Hematopoietic multipotent progenitor cell treated with erythropoietin and hydrocortisone succinate and interleukin-3 and kit ligand, for 17 days (in vitro differentiated cells): ENCODE measurements at places on chromosomes 3 and 15.

DNA sequence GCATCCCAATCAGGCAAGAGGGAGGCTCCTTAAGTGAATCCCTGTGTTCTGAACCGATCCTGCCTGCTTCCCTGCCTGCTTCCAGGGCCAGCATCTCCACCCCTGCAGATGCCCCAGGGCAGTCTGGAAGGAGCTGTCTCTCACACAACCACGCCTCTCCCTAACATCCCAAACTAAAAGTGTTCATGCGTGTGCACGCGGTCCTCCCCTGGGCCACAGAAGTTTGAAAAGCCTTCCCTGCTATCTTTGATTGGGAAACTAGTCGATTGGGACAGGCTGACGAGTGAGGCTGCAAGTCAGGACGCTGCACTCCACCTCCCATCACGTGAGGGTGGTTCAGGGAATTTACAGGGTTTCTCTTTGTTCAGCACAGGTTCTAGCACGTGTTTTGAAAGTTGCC, 340.9 kb upstream of the ICE2 start:
- no peak for DNase-seq

- no peak for DNase-seq
Observed at GRCh38 chr15:89799011-89799911, 15.4 kb downstream of the ANPEP start.

- DNase-seq = peak; percentile 43
Observed at GRCh38 chr3:12716605-12717151, 42.4 kb downstream of the TMEM40 start.

- no peak for DNase-seq
Observed at GRCh38 chr3:16467393-16467792, 46.1 kb downstream of the RFTN1 start.

- DNase-seq = peak; percentile 46
Observed at GRCh38 chr15:61835496-61836106, 224.6 kb downstream of the VPS13C start.

- DNase-seq = no peak
Observed at GRCh38 chr3:55718521-55718921, 231.4 kb upstream of the WNT5A start.

GRCh38 chr3:50592568-50592967, 19.0 kb downstream of the CISH start:
- peak; percentile 42 for DNase-seq

DNA sequence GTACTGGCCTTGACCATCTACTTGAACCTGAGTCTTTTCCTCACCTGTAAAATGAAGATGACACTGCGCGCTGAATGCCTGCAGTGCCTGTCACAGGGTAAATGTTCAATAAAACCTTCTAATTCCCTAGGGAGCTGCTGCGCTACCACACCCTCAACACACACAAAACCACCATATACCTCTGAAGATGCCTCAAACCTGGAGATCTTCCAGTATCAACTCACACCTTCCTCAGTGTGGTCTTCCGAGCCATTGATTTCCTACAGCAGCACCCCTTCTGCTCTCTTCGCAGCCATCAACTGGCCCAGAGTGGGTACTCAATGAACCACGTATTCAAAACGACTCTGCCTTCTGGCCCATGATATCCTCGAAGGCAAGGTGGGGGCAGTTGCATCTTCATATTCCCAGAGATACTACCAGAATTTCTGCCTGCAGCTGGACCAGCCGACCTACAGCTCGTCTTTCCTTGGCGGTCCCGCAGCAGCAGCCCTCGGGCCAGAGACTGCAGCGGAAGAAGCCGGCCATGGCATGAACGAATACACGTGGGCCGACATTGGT, 695 bp downstream of the RPL32 start:
- DNase-seq = no peak

DNA sequence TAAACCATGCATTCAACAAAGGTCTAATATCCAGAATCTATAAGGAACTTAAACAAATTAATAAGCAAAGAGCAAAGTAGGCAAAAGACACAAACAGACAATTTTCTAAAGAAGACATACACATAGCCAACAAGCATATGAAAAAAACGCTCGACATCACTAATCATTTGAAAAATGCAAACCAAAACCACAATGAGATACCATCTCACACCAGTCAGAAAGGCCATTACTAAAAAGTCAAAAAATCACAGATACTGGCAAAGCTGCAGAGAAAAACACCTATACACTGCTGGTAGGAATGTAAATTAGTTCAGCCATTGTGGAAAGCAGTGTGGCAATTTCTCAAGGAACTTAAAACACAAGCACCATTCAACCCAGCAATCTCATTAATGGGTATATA, 53.8 kb downstream of the FSIP1 start:
- no peak for DNase-seq

DNA sequence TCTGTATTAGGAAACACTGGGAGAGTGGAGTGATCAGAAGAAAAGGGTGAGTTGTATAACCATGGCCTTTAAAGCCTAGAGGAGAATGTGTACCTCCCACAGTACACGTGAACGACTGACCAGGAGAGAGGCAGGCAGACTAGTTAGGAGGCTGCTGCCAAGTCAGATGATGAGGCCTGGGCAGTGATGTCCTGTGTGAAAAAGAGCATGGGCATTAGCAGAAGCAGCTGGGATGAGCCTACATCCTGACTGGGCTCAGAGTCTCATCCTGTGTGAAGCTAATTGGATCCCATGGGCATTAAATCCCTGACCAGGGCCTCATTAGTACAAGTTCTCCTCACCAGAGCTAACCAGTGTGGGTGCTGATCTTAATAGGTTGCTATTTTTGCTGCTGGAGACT, 89.1 kb upstream of the SLC2A2 start:
- no peak for DNase-seq

DNA sequence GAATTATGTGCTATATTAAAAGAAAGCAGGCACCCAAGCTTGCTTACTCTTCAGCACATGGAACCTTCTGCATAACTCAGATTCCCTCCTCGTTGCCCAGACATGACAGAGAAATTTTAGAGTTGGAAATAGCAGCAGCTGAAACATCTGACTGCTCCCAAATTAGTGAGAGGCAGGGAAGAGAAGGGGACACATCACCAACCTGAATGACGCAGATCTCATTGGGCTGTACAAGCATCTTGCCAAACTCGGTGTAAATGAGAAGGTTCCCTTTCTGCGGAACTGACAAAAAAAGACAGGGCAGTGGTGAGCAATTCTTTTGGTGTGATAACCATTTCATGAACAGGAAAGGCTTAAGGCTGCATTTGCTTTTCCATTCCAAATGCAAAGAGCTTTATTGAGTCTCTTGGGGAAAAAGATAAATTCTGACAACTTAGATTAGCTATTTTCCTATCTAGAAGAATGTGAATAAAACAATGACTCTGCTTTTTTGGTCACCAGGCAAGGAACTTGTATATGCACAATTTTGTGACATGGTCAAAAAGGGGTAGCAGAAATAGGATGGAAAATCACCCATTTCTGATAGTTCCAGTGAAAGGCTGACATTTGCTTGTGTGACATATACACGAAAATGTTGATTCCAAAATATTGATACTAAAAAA, 35.1 kb downstream of the HGD start:
- no peak for DNase-seq

DNA sequence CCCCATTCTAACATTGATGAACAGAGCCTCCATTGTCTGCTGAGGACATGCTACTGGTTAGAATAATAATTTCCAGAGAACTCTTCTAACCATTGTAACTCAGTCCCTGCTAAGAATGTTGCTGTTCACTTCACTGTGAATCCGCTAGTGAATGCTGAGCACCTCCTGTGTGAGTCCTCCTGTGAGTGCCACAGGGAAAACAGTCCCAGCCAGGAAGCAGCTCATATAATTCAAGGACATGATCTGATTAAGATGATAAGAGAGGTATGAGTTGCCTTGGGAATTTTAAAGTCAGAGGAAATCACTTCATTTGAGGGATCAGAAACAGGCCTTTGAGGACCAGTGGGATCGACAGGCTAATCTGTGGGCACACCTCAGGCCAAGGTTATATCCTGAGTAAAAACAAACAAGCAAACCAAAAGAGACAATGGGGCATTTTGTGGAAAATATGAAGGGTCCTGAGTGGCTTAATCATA, 33.9 kb upstream of the GPR160 start:
- DNase-seq = no peak

GRCh38 chr15:67038736-67039135, 26.7 kb upstream of the SMAD3 start:
- DNase-seq = no peak

GRCh38 chr3:38040401-38040800, 1.4 kb downstream of the DLEC1 start:
- no peak for DNase-seq

- no peak for DNase-seq
Observed at GRCh38 chr3:73710340-73710739, 85.6 kb upstream of the PDZRN3 start.

GRCh38 chr15:35330916-35331315, 215.0 kb downstream of the DPH6 start:
- no peak for DNase-seq

DNA sequence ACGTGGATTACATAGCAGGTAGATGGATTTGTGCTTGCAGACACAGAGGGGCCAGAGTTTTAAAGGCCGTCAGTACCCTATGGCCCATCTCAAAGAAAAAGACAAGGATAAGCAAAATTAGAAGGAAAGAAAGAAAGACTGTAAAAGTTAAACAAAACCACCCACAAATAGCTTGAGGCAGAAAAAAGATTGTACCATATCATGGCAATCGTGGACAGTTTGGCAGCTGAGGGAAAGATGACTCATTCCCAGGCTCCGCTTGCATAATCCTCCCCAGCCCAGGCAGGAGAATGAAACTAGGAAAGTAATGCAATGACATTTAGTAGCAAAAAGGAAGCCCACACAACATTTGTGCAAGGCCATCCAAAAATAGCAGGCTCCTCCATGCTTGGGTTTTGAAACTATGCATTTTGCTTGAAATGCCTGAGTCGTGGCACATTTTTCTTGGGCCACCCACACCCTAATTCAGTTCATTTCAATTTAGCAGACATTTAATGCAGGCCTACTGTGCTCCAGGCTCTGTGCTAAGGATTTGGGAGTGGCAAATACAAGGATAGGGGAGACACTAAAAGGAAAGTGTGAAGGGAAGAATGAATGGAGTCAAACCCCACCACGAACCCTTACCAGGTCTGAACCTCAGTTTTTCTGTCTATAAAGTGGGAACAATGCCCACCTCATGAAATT, 40.9 kb upstream of the SMAD3 start:
- DNase-seq = no peak

GRCh38 chr3:175413926-175414325, 554.8 kb downstream of the NAALADL2 start:
- DNase-seq = no peak

DNA sequence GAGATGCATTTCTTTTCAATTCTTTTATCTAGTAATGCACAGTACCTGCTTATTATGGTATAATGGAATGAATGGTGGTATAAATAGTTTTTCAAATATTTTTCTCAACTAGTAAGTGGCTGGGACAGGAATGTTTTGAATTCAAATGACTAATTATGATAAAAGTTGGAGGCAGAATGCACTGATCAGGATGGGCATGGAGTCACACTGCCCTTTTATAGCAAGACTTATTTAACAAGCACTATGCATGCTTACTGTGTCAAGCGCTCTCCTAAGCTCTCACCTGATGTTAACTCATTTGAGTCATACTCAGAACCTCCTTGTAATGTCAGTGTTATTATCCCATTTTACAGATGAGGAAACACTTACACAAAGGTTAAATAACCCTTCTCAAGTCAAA, 221.8 kb downstream of the FEZF2 start:
- no peak for DNase-seq

DNA sequence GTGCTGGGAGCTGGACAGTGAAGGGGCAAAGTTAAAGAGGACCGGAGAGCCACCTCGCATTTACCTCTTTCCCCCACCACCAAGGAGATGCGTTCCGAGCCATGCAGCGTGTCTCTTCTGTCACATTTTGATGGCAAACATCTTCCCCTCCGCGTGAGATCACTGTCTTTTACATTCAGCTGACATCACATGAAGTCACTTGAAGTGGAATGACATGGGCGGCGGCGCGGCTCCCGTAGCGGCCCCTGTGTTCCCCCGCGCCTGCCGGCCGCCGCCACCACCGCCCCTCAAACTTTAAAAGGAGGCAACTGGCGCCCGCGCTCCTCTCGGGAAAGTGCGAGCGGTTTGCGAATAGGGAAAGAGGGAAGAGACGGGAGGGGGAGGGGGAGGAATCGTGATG, at the start of gene FEZF2:
TSS of gene FEZF2 (minus strand) at position 336 of the 400 bp plus-strand sequence. CDS start 682 bp downstream, outside the sequence.
- DNase-seq = no peak

DNA sequence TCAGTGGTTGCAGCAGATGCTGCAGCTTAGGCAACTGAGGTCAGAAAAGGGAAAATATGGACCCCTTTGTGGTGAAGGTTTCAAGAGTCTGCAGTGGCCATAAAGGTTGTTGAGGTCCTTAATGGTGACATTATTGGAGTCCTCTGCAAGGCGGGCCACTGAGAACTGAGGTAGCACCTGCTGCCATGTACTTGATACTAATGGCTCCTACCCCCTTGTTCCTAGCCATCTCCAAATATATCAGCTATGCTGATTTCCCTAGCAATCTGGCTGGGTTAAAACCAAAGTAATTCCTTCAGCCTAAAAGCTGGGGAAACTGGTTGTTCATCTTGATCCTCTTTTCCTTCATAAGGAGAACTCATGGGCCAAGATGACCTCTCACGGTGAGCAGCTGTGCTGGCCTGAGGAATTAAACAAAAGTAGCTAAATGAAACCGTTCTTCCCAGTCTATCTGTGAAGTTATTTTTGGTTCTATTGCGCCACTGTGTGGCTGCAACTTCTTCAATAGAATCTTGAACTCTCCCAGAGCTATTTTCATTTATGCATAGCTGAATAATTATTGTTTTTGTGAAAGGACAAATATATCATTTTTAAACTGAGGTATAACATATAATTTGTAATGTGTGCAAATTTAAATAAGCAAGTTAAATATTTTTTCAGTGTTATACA, 76.1 kb upstream of the PLSCR4 start:
- DNase-seq = peak; percentile 37

DNA sequence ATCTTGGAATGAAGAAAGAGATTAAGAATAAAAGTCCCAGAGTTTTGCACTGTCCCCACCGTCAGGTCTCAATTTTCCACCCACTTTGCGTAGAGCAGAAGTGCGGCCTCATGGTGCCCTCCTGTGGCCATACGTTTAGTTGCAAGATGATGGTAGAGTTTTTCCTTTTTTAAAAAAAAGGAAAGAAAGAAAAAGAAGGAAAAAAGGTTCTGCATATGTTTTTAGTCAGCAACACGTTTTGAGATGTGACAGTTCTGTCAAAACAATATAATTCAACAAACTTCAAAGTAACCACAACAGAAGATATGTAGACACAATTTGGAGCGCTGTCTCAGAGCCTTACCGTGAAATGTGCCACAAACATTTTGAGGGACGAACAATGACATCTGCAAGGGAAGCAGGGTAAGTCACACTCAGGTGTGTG, 24.6 kb downstream of the EBLN2 start:
- peak; percentile 41 for DNase-seq

GRCh38 chr3:19559724-19560442, 374.1 kb downstream of the EFHB start:
- DNase-seq = no peak

GRCh38 chr15:69953051-69953450, 144.7 kb downstream of the TLE3 start:
- no peak for DNase-seq

GRCh38 chr15:84775867-84776449, 27.6 kb downstream of the ZNF592 start:
- no peak for DNase-seq
